PC-3 (cell line): ENCODE measurements at places on chromosomes 11 and 22. TPM values are rescaled to one million over a fixed set of nuclear protein-coding genes. Genes with fewer than 3 reads are reported as not detected.

Gene LDHAL6A
- total RNA-seq = not detected in 2 replicates

Gene C11orf97
- not detected in 2 replicates for total RNA-seq

Gene FAM118A
- total RNA-seq = 19.6 and 20.3 TPM in 2 replicates

Gene CABP4
- 0.55 TPM in 1 of 2 replicates, not detected in the other for total RNA-seq

Gene MISFA
- 0.36 TPM in 1 of 2 replicates, not detected in the other for total RNA-seq

Gene OR5L2
- not detected in 2 replicates for total RNA-seq

Gene TSKU
- total RNA-seq = 32.1 and 39.2 TPM in 2 replicates

Gene ARHGEF17
- total RNA-seq = 6.2 and 11.0 TPM in 2 replicates

Gene OR9I1
- total RNA-seq = not detected in 2 replicates

DNA sequence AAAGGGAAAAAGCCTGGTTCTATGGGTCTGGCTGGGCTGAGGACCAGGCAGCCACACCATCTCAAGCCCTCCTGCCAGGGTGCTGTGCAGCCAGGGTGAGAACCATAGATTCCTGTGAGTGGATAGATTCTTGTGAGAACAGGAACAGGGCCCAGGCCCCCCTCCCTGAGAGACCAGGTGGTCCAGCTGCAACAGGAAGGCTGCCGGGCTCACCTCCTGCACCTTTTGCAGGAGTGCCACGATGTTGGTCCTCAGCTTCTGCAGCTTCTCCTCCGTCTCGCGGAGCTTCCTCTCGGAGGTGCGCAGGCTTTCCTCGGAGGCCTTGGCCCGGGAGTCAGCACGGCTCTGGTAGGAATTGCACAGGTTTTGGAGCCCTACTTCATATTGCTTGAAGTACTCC is 40.8 kb downstream of the MORC2 start:
- no peak overlapping the region for H3K27ac ChIP-seq
- H3K27me3 ChIP-seq = no peaks in the 10 kb centered on the region
- DNase-seq = no peak
- H3K4me3 ChIP-seq = no peak overlapping the region

DNA sequence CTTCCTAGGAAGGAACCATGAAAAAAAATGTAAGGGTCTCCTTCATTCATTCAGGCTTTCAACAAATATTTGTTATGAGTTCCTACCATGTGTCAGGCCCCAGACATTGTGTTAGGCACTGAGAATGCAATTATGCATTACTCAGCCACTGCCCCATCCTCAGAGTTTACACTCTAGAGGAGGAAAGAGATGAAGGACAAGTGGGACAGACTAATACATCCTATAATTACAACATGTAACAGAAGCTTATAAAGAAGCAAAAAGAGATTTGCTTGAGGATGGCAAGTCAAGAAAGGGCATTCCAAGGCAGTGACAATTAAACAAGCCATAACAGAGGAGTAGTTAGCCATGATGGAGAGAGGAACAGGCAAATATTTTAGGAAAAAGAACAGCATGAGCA is 78.6 kb downstream of the FAM168A start:
- peaks cover 14% of the 10 kb centered on the region for H3K4me1 ChIP-seq
- H3K4me3 ChIP-seq = no peak overlapping the region
- no peak overlapping the region for H3K27ac ChIP-seq
- DNase-seq = no peak

DNA sequence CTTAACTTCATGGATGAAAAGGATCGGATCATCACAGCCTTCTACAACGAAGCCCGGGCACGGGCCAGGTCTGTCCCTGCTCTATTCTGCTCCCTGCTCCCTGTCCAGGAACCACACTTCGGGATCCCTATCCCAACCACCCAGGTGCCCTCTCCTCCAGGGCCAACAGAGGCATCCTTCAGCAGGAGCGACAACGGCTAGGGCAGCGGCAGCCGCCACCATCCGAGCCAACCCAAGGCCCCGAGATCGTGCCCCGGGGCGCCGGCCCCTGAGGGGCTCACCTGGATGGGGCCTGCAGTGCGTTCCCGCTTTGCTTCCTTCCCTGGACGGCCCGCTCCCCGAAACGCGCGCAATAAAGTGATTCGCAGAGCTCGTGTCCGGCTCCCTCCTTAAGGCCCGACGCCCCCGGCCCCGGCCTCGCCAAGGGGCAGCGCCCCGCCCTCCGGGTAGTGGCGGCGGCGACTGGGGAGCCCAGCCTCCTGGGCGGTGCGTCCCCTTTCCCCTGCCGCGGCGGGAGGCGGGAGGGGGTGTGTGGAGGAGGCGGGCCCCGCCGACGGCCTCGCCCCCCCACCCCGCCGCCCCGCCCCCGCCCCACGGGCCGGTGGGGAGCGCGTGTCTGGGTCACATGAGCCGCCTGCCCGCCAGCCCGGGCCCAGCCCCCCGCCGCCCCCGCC is at the start of gene VEGFB:
TSS of gene VEGFB (plus strand) at position 672 of the 674 bp plus-strand sequence. CDS start 250 bp downstream, outside the sequence.
- H3K4me1 ChIP-seq = peaks cover 47% of the 10 kb centered on the region
- no peaks in the 10 kb centered on the region; the same call in 1 of the 2 replicates for H3K36me3 ChIP-seq
- peak within 1 kb of the TSS; percentile 82 for H3K4me3 ChIP-seq
- H3K27me3 ChIP-seq = no peaks in the 10 kb centered on the region

DNA sequence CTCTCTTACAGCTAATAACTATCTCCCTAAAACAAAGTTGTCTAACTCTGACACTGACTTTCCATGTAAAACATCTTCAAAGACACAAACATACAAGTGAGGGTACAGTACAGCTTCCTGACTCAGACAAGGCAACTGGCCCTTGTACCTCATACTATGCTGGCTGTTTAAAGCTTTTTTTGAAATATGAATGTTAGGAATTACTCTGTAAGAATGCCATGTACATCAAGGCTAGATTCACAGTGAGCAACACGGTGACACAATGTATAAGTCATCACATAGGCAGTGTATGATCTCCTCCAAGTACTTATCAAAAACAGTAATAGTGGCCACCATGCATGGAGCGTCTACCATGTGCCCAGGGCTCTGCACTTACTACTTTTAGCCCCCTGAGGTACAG is 28.6 kb downstream of the ALG8 start:
- peaks cover 42% of the 10 kb centered on the region for H3K36me3 ChIP-seq
- no peak overlapping the region for H3K27ac ChIP-seq
- DNase-seq = no peak

DNA sequence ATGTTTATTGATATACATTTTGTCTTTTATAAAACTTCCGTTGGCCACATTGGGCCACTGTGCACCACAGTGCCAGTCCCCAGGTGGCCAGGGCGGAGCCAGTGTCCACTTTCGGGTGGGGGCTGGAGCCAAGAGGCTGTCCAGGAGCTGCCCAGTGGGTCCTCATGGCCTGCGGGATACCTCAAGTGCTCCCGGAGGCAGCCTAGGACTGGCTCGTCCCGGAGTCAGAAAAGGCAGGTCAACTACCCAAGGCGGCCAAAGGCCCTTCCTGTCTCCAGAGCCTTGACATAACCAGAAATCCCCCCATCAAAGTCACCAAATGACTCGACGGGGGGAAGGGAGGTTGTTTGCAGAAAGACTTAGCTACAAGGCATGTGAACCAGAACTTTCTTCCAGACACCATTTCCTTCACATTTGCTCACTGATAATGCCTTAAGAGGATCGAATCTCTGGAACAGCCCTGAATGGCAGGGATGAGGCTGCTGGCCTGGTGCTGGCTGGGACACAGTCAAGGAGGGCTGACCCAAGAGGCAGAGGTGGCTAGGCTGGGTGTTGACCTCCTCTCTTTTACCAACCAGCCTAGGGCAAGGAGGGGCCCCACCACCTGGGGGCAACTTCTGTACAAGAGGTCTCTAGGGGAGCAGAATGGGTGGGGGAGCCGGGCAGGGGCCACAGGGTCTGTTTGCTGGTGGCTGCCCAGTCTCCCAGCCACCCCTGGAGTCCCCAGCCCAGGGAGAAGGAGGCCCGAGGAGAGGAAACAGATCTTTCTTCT is 8.4 kb downstream of the MRGPRF start:
- H3K36me3 ChIP-seq = no peaks in the 10 kb centered on the region
- H3K27ac ChIP-seq = no peak overlapping the region
- no peak for DNase-seq

DNA sequence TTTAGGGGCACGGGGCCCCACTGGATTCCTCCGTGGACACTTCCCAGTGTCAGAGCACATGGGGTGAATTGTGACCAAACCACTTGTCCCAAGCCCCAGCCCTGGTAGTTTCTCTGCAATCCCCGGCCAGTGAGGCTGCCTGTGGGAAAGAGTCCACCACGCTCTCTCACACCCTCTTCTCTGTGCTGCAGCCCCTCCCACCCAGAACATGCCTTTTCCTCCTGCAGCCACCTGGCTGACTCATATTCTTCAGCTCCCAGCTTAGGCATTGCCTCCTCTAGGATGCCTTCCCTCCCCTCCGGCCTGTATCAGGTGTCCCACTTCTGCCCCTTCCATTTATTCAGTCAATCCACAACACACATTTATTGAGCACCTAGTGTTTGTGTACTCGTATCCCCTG is 5.4 kb upstream of the RPS6KB2 start:
- peak; percentile 80 for DNase-seq
- no peak overlapping the region for H3K4me3 ChIP-seq
- no peaks in the 10 kb centered on the region for H3K27me3 ChIP-seq
- H3K27ac ChIP-seq = no peak overlapping the region
- no peaks in the 10 kb centered on the region for H3K36me3 ChIP-seq

DNA sequence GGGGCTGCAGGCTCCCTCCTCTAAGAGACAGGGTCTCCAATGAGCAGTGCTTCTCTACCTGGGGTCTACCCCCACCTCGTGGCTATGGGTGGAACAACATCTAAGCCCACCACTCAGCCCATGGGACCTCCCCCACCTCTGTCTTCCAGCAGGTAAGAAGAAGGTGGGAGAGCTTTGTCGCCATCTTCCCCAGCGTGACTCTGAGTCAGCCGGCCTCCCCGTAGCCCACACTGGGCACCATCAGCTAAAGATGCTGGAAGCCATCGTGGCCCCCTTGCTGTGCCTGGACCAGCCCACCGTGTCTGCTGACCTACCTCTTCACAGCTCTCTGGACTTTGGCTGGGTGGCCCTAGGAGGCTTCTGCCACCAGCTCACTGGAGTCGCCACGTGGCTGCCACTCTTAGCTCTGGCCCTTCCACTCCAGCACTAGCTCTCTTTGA is 944 bp downstream of the C11orf86 start:
- H3K27ac ChIP-seq = no peak overlapping the region
- no peak overlapping the region for H3K4me3 ChIP-seq
- H3K27me3 ChIP-seq = no peaks in the 10 kb centered on the region
- H3K36me3 ChIP-seq = no peaks in the 10 kb centered on the region

DNA sequence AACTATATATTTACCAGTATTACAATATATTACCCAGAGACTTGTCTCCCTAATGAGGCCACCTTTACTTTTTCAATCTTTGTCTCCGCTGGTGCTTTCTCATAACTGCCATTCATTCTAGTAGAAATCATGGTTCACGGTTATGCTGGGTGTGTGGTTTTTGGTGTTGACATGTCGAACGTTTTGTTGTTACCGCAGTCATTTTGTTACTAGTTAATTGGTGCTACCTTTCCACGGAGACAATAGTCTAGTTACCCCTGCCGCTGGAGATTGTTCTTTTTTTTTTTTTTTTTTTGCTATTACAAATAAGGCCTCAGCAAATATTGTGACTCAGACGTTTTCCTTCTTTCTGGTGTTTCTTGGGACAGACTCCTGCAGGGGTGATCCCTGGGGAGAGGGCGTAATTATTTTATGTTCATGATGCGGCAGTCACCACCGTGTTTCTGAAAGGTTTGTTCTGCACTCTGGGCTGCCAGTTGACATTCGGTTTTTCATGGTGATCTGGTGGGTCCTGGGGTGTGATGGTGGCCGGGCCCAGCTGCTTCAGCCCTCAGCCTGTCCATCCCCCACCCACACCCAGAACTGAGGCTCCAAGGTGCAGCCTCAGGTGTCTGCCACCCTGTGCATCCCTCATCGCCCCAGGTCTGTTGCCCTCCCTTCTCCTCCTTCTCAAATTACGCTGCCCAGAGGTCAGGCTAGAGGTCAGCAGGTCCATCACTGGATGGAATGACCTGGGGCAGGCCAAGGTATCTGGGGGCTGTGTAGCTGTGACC is 28.6 kb downstream of the LRP5 start:
- H3K36me3 ChIP-seq = no peaks in the 10 kb centered on the region
- H3K4me1 ChIP-seq = peaks cover 32% of the 10 kb centered on the region
- H3K27me3 ChIP-seq = no peaks in the 10 kb centered on the region
- H3K27ac ChIP-seq = peak overlapping the region; percentile 6; the same call in 1 of the 2 replicates
- 0 out of 2 replicates have a peak overlapping the region, but pooled peaks have one; percentile 17 for H3K4me3 ChIP-seq
- peak; percentile 70 for DNase-seq

DNA sequence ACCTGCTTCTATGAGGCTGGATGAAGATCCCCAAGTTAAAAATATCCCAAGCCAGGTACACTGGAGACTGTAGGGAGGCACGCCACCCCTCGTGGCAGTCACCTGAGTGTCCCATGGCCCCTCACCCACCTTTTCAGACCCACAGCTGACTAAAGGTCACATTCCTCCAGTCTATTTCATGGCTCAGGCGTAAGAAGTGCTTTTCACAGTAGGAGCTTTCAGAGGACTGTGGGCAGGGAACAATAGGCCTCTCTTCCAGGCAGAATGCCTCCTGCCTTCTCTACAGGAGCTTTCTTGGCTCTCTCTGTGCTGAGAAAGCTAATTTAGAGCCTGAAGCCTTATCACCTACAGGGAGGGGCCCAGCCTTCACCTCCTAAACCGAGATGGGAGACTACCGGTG is 73.8 kb downstream of the C11orf58 start:
- H3K36me3 ChIP-seq = no peaks in the 10 kb centered on the region; the same call in 1 of the 2 replicates
- H3K27ac ChIP-seq = no peak overlapping the region
- H3K27me3 ChIP-seq = no peaks in the 10 kb centered on the region
- peaks cover 14% of the 10 kb centered on the region for H3K4me1 ChIP-seq
- no peak overlapping the region for H3K4me3 ChIP-seq

- peak; percentile 97 for DNase-seq
- no peaks in the 10 kb centered on the region; the same call in 1 of the 2 replicates for H3K27me3 ChIP-seq
- H3K36me3 ChIP-seq = no peaks in the 10 kb centered on the region
- H3K4me3 ChIP-seq = peak overlapping the region; percentile 52
- H3K4me1 ChIP-seq = peaks cover 20% of the 10 kb centered on the region
- peak overlapping the region; percentile 57 for H3K27ac ChIP-seq
Measured at GRCh38 chr11:130413405-130414106, 14.9 kb downstream of the ADAMTS8 start.

GRCh38 chr11:108680271-108680670 is 15.4 kb downstream of the DDX10 start:
- H3K4me3 ChIP-seq = no peak overlapping the region
- H3K27me3 ChIP-seq = no peaks in the 10 kb centered on the region
- no peak overlapping the region for H3K27ac ChIP-seq
- H3K4me1 ChIP-seq = no peaks in the 10 kb centered on the region

GRCh38 chr11:47329987-47330931 is 22.2 kb downstream of the MYBPC3 start:
- DNase-seq = no peak
- H3K27me3 ChIP-seq = no peaks in the 10 kb centered on the region
- no peak overlapping the region for H3K27ac ChIP-seq
- no peak overlapping the region for H3K4me3 ChIP-seq
- H3K36me3 ChIP-seq = no peaks in the 10 kb centered on the region
- H3K4me1 ChIP-seq = no peaks in the 10 kb centered on the region

DNA sequence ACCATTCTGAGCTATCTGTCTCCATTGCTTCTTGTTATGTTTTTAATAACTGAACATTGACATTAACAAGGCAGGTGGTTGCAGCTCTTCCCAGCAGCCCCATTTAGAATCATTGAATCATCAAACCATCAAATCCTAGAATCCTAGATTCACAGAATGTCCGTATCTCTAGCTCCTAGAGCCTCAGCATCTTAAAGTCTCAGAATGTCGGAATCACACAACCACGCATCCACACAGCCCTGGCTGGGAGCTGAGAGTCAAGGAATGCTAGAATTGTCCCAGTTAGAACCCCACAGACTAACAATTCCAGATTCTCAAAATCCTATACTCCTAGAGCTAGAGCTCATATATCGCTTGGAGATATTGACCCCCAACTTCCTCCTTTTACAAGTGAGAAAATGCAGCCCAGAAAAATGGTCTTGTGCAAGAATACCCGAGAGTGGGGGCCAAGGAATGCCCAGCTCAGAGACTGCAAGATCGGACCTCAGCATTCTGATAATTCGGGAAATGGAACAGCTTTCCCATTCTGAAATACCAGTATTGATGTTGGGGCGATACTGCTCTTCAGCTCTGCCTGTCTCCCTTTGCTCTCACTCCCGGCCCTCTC is 38.8 kb downstream of the PDE2A start:
- peaks cover 4% of the 10 kb centered on the region; the same call in 1 of the 2 replicates for H3K27me3 ChIP-seq
- no peak for DNase-seq
- no peak overlapping the region for H3K27ac ChIP-seq
- H3K36me3 ChIP-seq = no peaks in the 10 kb centered on the region
